ENCODE measurements at places on chromosomes 16 and 17.

DNA sequence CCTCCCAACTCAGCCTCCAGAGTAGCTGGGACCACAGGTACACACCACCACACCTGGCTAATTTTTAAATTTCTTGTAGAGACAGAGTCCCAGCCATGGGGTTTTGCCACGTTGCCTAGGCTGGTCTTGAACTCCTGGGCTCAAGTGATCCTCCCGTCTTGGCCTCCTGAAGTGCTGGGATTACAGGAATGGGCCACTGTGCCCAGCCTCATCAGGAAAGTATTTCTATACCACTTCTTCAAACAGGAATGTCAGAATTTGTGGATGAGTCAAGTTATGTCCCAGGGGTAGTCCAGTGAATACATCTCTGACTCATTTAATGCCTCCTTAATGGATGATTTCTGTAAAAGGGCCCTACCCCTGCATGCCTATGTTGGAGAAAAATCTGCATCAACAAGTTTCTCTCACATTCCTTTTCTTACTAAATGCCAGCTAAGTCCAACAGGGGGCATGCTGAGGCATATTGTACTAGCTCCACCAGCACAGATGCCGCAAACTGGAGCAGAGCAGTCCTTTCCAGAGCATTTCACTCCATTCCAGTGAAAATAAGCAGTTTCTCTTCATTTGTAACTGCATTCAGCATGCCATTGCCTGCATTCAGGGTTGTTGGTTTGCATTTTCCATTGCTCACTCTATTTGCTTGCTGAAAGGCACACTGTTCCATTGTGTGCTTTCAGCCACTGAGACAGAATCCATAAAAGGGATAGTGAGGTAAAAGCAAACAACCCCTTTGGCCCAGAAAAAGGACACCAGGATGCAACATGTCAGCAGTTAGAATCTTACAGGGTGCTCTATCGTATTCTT lies 5.3 kb upstream of the CAVIN1 start:
- peak overlapping the region; percentile 80 for H3K27ac ChIP-seq
- peaks cover 8% of the 10 kb centered on the region for H3K4me1 ChIP-seq
- peaks cover 3% of the 10 kb centered on the region for H3K27me3 ChIP-seq
- H3K4me3 ChIP-seq: no peak overlapping the region
- no peaks in the 10 kb centered on the region for H3K36me3 ChIP-seq

GRCh38 chr17:10135539-10136257 lies 62.7 kb downstream of the GAS7 start:
- H3K4me3 ChIP-seq: no peak overlapping the region
- DNase-seq: no peak
- H3K27me3 ChIP-seq: no peaks in the 10 kb centered on the region
- H3K27ac ChIP-seq: no peak overlapping the region
- H3K4me1 ChIP-seq: peaks cover 10% of the 10 kb centered on the region
- no peaks in the 10 kb centered on the region for H3K36me3 ChIP-seq

- peaks cover 3% of the 10 kb centered on the region for H3K27me3 ChIP-seq
- H3K27ac ChIP-seq: peak overlapping the region; percentile 57
- no peak for DNase-seq
- peak overlapping the region; percentile 29 for H3K4me3 ChIP-seq
- no peaks in the 10 kb centered on the region for H3K36me3 ChIP-seq
- peaks cover 32% of the 10 kb centered on the region for H3K4me1 ChIP-seq
Observed at GRCh38 chr16:49755313-49755620, 100.6 kb downstream of the ZNF423 start.

DNA sequence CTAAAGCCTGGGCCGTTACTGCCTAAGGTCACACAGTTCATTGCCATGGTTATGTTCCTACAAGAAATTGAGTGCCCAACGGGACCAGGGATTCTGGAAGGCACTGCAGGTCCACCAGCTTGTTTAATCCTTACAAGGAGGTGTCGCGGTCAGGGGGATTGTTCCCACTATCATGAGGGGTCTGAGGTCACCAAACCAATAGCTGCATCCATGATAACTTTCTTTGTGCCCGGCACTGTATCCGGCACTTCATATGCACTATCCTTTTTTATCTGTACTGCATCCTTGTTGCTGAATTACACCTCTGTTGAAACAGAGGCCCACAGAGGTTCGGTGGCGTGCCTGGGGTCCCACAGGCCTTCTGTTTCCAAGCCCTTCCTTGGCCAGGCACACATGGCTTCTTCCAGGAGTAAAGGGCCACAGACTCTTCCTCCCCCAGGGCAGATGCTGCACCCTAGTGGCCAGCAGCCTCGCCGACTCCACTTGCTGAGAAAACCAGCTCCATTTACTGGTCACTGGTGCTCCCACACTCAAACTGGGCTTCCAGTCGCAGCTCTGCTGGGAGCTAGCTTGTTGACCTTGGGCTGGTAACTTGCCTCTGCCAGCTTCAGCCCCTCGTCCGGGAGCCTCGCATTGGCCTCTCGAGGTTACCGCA lies 82.0 kb upstream of the PLCG2 start:
- peaks cover 66% of the 10 kb centered on the region for H3K36me3 ChIP-seq
- no peak overlapping the region for H3K4me3 ChIP-seq
- no peak for DNase-seq
- peaks cover 73% of the 10 kb centered on the region for H3K4me1 ChIP-seq
- peak overlapping the region; percentile 70 for H3K27ac ChIP-seq

DNA sequence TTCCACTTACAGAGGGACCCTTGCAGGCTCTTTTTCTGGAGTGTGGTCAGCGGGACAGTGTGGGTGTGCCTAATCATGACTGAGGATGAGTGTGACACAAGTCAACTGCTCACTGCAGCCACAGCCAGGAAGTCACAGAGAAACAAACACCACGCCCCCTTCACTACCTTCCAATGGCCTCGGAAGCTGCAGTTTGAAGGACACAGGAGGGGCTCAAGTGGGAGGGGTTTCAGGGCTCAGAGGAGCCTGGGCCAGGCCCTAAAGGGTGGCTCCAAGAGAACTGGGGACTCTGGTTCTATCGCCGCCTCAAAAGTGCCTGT lies 116.2 kb upstream of the SDK2 start:
- peaks cover 45% of the 10 kb centered on the region for H3K4me1 ChIP-seq
- DNase-seq: no peak

GRCh38 chr16:69169607-69170352 lies 17.2 kb upstream of the SNTB2 start:
- H3K36me3 ChIP-seq: peaks cover 41% of the 10 kb centered on the region
- no peak for DNase-seq
- H3K27ac ChIP-seq: no peak overlapping the region
- H3K27me3 ChIP-seq: no peaks in the 10 kb centered on the region
- H3K4me1 ChIP-seq: peaks cover 3% of the 10 kb centered on the region

GRCh38 chr16:3718628-3719027 lies 1.3 kb upstream of the TRAP1 start:
- peaks cover 10% of the 10 kb centered on the region for H3K36me3 ChIP-seq
- peaks cover 20% of the 10 kb centered on the region for H3K4me1 ChIP-seq
- no peaks in the 10 kb centered on the region for H3K27me3 ChIP-seq
- no peak for DNase-seq
- H3K4me3 ChIP-seq: no peak overlapping the region

GRCh38 chr16:66891797-66892196 lies 11.5 kb downstream of the PDP2 start:
- DNase-seq: no peak
- H3K4me1 ChIP-seq: peaks cover 15% of the 10 kb centered on the region
- H3K4me3 ChIP-seq: no peak overlapping the region
- no peak overlapping the region for H3K27ac ChIP-seq
- H3K36me3 ChIP-seq: peaks cover 3% of the 10 kb centered on the region

- no peak overlapping the region for H3K4me3 ChIP-seq
- no peak for DNase-seq
Observed at GRCh38 chr16:50864386-50864785, 122.5 kb downstream of the CYLD start.

- no peak for DNase-seq
- H3K4me1 ChIP-seq: peaks cover 9% of the 10 kb centered on the region
- H3K27me3 ChIP-seq: no peaks in the 10 kb centered on the region
- no peaks in the 10 kb centered on the region for H3K36me3 ChIP-seq
- no peak overlapping the region for H3K4me3 ChIP-seq
Observed at GRCh38 chr17:1251866-1252608, 18.2 kb upstream of the BHLHA9 start.

DNA sequence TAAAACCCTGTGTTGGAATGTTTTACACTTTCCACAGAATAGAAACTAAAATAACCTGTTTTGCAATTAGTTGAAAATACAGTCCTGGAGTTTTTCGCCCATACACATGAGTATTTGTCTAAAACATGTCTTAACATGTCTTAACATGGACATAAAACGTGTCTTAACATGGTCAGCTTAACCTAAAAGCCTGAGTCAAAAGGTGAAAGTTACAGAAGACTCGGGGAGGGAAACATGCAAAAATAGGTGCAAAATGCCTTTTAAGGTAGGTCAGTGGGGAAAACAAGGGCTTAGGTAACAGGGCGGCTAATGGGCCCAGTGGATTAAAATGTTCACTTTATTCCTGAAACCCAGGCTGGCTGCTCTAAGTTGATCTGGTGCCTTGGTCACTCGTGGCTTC lies 56.1 kb upstream of the RBL2 start:
- H3K27ac ChIP-seq: no peak overlapping the region
- H3K4me3 ChIP-seq: no peak overlapping the region
- DNase-seq: no peak
- H3K36me3 ChIP-seq: no peaks in the 10 kb centered on the region
- H3K4me1 ChIP-seq: peaks cover 6% of the 10 kb centered on the region

- H3K4me1 ChIP-seq: no peaks in the 10 kb centered on the region
- H3K27ac ChIP-seq: no peak overlapping the region
- DNase-seq: no peak
- H3K36me3 ChIP-seq: no peaks in the 10 kb centered on the region
Observed at GRCh38 chr17:68356949-68357455, 65.7 kb downstream of the ARSG start.

GRCh38 chr17:65374966-65375365 lies 186.5 kb downstream of the AXIN2 start:
- H3K4me3 ChIP-seq: no peak overlapping the region
- H3K27ac ChIP-seq: no peak overlapping the region
- no peaks in the 10 kb centered on the region for H3K27me3 ChIP-seq
- no peaks in the 10 kb centered on the region for H3K36me3 ChIP-seq
- DNase-seq: no peak

- H3K36me3 ChIP-seq: no peaks in the 10 kb centered on the region
- peaks cover 27% of the 10 kb centered on the region for H3K4me1 ChIP-seq
- no peaks in the 10 kb centered on the region for H3K27me3 ChIP-seq
- H3K4me3 ChIP-seq: no peak overlapping the region
Observed at GRCh38 chr16:83746611-83747010, 61.2 kb upstream of the HSBP1 start.

DNA sequence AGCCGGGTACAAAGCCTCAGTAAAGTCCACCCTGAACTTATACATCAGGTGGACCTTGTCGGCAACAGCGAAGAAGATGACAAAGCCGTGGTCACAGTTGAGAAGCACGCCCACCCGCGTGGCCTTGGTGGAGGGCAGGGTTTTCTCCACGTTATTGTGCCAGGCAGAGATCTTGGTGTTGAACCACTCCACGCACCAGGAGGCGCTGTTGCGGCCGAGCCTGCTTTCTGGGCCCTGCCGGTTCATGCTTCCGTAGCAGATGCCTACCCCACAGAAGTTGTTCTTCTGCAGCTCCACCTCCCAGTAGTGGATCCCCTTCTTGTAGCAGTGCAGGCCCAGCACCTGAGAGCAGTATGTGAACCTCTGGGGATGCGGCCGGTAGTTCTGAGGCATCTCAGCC lies 22.1 kb downstream of the TRIM25 start:
- DNase-seq: no peak
- peaks cover 27% of the 10 kb centered on the region for H3K36me3 ChIP-seq
- no peak overlapping the region for H3K4me3 ChIP-seq
- no peaks in the 10 kb centered on the region for H3K27me3 ChIP-seq
- H3K27ac ChIP-seq: no peak overlapping the region
- H3K4me1 ChIP-seq: no peaks in the 10 kb centered on the region

DNA sequence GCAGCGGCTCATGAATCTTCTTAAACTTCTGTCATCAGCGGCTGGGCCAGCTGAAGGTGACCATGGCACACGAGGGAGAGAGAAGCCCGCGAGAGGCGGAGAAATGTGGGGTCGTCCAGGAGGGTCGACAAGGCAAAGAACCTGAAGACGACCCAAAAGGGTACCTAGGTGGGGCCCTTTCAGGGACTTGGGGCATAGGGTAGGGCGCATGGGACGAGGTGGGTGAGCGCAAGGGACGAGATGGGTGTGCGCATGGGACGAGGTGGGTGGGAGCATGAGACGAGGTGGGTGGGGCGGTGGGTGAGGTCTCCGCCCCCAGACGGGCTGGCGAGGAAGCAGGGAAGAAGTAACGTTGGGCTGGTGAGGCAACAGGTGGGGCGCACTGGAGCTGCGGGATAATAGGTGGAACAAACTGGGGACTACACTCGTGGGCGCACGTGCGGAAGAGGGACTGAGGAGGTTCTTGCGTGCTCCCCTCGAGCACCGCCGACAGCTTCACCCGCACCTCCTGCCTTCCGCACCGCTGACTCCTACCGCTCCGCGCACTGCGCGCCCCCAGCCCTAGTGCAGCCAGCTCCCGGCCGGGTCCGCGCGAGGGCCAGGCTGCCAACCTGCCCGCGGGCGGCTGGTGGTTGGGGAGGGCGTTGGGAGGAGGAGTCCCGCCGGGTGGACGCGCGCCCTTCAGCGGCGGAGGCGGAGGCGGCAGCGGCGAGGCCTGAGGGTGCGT lies 23.2 kb upstream of the CRYM start:
- H3K4me1 ChIP-seq: peaks cover 10% of the 10 kb centered on the region
- H3K27me3 ChIP-seq: peaks cover 24% of the 10 kb centered on the region
- H3K27ac ChIP-seq: no peak overlapping the region
- DNase-seq: peak; percentile 54
- H3K4me3 ChIP-seq: peak overlapping the region; percentile 55

GRCh38 chr17:75077496-75078283 lies 10.1 kb upstream of the SLC16A5 start:
- peaks cover 45% of the 10 kb centered on the region for H3K4me1 ChIP-seq
- peak overlapping the region; percentile 42 for H3K4me3 ChIP-seq

DNA sequence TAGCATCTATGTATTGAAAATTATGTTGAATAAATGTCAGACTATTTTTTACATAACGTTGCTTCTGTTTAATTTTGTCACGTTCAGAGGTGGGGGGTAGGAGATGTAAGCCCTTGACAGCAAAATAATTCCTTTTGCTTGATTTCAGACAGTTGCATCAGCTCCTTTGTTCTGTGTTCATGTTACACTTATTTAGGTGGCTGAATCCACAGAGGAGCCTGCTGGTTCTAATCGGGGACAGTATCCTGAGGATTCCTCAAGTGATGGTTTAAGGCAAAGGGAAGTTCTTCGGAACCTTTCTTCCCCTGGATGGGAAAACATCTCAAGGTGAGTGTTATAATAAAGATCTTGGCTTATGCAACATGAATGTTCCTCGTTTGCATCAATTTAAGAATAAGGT lies 4.5 kb downstream of the HERPUD1 start:
- H3K27me3 ChIP-seq: no peaks in the 10 kb centered on the region
- peaks cover 7% of the 10 kb centered on the region for H3K4me1 ChIP-seq
- peaks cover 29% of the 10 kb centered on the region for H3K36me3 ChIP-seq
- no peak overlapping the region for H3K27ac ChIP-seq
- no peak for DNase-seq
- H3K4me3 ChIP-seq: no peak overlapping the region

Measured in spinal cord (tissue), 10 donors.